Occipital lobe (tissue), 3 donors: ENCODE measurements at places on chromosomes 6 and 20. TPM values are rescaled to one million over a fixed set of nuclear protein-coding genes. Genes with fewer than 3 reads are reported as not detected.

CRISP3 gene
- total RNA-seq = 0.16 TPM

ANKS1A gene
- 11.4 TPM for total RNA-seq

MDFI gene
- total RNA-seq = 11.7 TPM

GTSF1L gene
- not detected for total RNA-seq

LHFPL5 gene
- 1.1 TPM for total RNA-seq

LAMA4 gene
- 19.2 TPM for total RNA-seq
